ENCODE measurements at places on chromosomes 4 and X. TPM values are rescaled to one million over a fixed set of nuclear protein-coding genes. Genes with fewer than 3 reads are reported as not detected.

GRCh38 chr4:140012688-140013486 is 141.1 kb downstream of the MAML3 start:
- no peaks in the 10 kb centered on the region for H3K27me3 ChIP-seq
- H3K4me3 ChIP-seq: no peak overlapping the region
- no peaks in the 10 kb centered on the region for H3K36me3 ChIP-seq
- H3K4me1 ChIP-seq: peaks cover 3% of the 10 kb centered on the region
- DNase-seq: peak; percentile 50
- H3K27ac ChIP-seq: no peak overlapping the region

DNA sequence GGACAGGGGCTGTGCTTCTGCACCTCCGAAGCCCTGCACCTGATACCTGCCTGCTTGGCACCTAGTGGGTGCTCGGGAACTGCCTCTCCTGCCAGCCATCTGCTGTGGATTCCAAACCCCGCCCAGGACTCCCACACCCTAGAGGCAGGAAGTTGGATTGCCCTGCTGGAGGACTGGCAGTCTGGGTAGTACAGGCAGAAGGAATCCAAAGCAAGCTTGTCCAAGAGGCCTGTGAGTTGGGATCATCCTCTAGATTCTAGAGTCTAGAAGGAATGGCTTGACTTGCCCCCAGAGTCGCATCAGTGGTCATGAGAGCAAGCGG is 64.6 kb upstream of the MTM1 start:
- no peak overlapping the region for H3K4me3 ChIP-seq
- H3K27me3 ChIP-seq: no peaks in the 10 kb centered on the region
- no peak for DNase-seq
- H3K4me1 ChIP-seq: peaks cover 9% of the 10 kb centered on the region
- no peaks in the 10 kb centered on the region for H3K36me3 ChIP-seq

The VCX3B gene
- total RNA-seq: not detected

The IL1RAPL1 gene
- total RNA-seq: 2.8 TPM

The ZNF141 gene
- total RNA-seq: 0.17 TPM

The SSX1 gene
- total RNA-seq: not detected
